Stimulated activated naive CD4-positive, alpha-beta T cell treated with Interleukin-2 at 50 U/mL for 16 hours (primary cell): ENCODE measurements at places on chromosomes 3 and 15.
A peak's percentile ranks its signal among the peaks of the same experiment; 100 is the strongest.

DNA sequence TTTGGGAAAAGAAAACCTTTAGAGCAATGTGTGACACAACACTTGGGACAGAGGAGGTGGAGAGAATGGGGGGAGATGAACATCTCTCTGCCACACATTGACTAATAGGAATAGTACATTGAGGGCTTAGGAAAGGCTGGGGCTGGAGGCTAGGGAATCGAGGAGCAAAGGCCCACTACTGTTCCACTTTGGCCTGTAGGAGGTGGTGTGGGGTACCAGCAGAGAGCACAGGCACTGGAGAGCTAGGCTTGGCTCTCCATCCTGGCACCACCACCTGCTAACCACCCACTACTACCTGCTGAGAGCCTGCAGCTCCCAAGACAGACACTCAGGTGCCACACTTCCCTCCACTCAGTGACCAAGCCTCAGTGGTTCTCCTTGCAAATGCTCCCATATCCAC, 19.4 kb downstream of the CCDC32 start:
- DNase-seq: no peak

DNA sequence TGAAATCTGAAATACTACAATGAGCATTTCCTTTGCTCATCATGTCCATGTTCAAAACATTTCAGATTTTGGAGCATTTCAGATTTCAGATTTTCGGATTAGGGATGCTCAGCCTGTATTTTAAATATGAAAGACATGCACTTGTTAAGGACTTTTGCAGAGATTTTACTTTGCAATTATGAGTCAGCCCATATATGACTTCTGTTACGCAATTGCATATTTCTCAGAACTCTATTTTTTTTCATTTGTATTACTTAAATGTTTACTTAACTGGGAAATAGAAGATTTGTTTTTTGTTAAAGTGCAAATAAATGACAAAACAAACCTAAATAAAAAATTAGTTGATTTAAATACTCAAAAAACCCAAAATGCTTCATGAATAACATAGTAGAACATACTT, 376.2 kb downstream of the ZBTB20 start:
- no peak for DNase-seq

- DNase-seq: no peak
These were observed 37.5 kb downstream of the FEM1B start for GRCh38 chr15:68315035-68315434.

- no peak for DNase-seq
These were observed 160.5 kb upstream of the NR2E3 start for GRCh38 chr15:71649894-71650293.

- DNase-seq: no peak
These were observed 39.0 kb downstream of the CMSS1 start for GRCh38 chr3:99856437-99857220.

DNA sequence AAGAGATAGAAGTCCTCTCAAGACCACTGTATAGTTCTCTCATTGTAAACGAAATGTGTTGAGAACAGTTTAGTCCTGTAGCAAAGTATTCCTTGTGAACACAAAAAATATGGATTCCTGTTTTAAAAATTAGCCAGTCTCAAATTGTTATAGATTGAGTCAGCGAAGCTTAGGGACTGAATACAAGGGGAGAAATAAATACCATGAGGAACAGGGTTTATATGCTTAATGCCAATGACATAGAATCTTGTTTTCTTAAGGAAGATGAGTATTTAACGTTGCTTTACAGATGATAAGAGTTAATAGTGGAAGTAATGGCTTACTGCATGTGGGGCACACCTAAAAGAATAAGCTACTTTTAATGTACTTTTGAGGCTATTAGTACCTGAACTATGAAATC, 37.9 kb downstream of the SETD5 start:
- DNase-seq: no peak

- no peak for DNase-seq
These were observed 789.5 kb upstream of the CFAP20DC start for GRCh38 chr3:59839283-59839682.

GRCh38 chr3:149515249-149515648, 40.8 kb downstream of the TM4SF4 start:
- no peak for DNase-seq

DNA sequence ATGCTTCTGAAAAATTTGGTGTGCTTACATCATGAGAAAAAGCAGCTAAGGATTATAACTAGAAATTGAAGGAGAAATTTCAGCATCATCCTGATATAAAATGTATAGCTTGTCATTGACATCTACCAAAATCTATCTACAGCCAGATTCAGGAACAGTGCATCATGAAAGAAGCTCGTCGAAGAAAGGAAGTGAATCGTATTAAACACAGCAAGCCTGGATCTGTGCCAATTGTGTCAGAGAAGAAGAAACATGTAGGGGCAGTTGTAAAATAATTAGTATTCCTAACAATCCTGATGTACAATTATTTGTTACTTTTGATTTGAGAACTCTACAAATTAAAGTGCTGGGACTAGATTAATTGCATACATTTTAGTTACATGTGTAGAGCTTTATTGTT, 37.2 kb downstream of the AP4E1 start:
- DNase-seq: no peak

DNA sequence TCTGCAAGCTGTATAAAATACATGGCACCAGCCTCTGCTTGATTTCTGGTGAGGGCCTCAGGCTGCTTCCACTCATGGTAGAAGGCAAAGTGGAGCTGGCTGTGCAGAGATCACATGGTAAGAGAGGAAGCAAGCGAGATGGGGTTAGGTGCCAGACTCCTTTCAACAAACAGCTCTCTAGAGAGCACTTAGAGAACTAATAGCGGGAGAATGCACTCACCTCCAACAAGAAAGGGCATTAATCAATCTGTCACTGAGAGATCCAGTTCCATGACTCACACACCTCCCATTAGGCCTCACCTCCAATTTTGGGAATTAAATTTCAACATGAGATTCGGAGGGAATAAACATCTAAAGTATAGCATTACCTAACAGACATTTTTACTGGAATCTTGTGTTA, 644.1 kb upstream of the ARRDC4 start:
- DNase-seq: no peak

GRCh38 chr3:70820397-70820796, 508.0 kb upstream of the MDFIC2 start:
- DNase-seq: no peak

DNA sequence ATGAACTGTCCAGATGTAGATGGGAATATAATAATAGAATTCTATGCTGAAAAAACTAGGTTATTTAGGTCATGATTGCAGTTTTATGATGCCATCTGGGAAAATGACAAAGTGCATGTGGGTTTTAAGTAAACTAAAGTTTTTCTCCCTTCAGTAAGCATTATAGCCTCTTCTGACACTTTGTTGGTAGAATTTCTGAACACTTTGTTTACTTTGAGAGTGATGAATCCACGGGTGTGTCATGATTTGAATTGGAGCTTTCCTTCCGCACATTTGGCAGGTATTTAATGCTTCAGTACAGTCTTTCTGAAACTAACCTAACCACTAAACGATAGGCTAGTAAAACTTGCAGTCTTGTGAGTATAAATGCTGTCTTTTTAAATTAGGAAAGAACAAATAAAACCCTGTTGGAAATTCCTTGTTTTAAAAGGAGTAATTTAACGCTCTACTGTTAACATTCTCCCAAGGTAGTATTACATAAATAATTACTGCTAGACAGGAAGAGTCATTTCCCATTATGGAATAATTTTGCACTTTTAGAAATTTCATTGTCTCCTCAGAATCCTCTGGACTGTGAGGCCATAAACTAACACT, 7.0 kb downstream of the FILIP1L start:
- no peak for DNase-seq

- DNase-seq: no peak
These were observed 168.8 kb upstream of the CNTN4 start for GRCh38 chr3:1929788-1930414.

- DNase-seq: no peak
These were observed 184.4 kb downstream of the VGLL4 start for GRCh38 chr3:11459186-11459824.

GRCh38 chr3:20558161-20558560, 372.2 kb upstream of the SGO1 start:
- no peak for DNase-seq

- no peak for DNase-seq
These were observed 5.6 kb downstream of the GALNT15 start for GRCh38 chr3:16179771-16180736.

DNA sequence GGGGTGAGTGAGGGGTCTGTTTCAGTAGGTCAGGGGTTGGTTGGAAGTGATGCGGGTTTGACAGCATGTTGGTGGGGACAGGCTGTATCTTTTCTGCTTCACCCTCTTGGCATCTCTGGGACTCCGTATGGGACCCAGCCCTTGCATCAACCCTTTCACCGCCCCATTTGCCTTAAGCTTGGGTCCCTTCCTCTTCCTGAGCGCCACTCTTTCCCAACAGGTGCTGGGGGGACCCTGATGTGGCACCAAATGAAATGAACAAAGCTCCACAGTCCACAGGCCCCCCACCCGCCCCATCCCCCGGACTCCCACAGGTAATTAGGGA, 1.1 kb downstream of the EIF4G1 start:
- no peak for DNase-seq

GRCh38 chr3:11568503-11569155, 75.1 kb downstream of the VGLL4 start:
- no peak for DNase-seq

GRCh38 chr3:119087799-119088198, 53.2 kb upstream of the IGSF11 start:
- DNase-seq: no peak

DNA sequence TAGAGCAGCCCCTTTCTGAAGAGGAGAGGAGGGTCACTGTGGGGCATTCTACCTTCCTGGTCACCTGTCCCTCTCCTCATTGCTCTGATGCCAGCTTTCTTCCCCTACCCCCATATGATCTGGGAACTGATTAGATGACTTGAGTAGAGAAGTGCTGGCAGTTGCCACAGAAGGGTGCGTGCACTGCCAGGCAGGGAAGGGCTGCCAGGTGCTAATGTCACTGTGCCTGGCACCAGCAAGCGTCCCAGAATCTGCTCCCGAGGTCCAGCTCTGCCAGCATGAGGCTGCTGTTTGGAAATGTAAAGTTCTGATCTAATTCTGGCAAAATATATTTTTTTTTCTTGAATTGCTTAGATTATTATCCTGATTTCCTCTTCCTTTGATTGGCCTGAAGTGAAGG, 52.8 kb downstream of the PPM1L start:
- no peak for DNase-seq

- peak; percentile 47 for DNase-seq
These were observed at the start of gene SCG3 for GRCh38 chr15:51681303-51681963. TSS of gene SCG3 (plus strand) at chr15:51681503. CDS start at chr15:51681756, 253 bp downstream.

DNA sequence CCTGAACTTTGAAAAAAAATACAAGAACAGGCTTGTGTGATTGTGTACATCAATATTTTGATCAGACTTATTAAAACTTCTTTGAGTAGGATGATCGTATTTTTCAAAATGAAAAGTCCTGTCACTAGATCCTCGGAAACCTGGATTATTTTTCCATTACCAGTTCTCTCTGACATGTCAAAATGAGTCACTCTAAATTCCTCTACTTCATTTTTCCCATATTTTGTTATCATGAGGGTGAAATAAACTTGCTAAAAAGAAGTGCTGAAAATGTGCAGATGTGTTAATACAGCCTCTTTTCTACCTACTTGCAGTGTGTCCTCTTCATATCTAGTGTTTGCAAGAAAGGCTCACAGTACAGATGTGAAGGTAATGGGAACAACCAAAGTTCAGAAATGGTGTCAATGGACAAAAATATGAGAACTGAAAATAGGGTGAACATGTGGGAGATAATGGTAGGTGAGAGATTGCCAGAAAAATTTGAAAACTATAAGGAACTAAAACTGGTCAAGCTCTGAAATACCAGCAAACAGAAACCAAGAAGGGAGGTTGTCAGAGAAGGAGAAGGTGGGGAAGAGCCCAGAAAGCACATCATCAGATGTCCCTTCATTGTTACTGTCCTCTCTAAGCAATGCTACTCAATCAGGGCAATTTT, 108.2 kb downstream of the EOMES start:
- DNase-seq: no peak

DNA sequence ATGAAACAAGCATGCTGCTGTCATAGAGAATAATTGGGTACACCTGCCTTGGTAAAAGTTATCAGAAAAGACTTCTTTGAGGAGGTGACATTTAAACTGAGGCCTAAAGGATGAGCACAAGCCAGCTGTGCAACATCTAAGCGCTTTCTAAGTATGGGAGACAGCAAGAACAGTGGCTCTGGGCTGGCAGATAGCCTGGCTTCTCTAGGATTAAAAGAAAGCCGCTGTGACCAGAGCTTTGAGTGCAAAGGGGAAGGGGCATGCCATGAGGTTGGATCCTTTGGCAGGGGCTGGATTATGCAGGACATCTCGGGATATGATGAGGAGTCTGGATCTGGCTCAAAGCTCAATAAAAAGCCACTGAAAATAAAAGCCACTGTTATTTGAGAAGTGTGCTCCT, 99.2 kb downstream of the FBN1 start:
- DNase-seq: no peak
